ENCODE measurements at places on chromosomes 7 and 10. TPM values are rescaled to one million over a fixed set of nuclear protein-coding genes. Genes with fewer than 3 reads are reported as not detected.

Gene MAGI2
- 24.7 TPM for total RNA-seq

DNA sequence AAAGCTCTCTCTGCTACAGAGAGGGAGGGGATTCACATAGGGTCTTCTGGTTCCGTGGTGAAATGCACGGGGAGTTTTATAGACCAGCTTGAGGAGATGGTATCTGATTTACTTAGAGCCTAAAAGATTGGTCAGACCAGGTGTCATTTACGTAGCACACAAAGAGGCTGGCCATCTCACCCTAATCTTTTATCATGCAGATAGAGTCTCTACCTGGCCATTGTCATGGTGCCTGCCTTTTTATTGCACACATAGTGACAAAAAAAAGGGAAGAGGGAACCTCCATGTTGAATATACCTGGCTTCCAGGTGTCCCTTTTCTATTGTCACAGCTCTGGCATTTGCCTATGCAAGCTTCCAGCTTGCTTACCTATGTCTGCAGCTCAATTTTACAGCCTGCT, 1456.1 kb downstream of the GATA3 start:
- no peak overlapping the region for H3K27ac ChIP-seq
- H3K4me1 ChIP-seq: peaks cover 4% of the 10 kb centered on the region
- no peak overlapping the region for H3K4me3 ChIP-seq
- no peaks in the 10 kb centered on the region for H3K36me3 ChIP-seq
- no peak for DNase-seq
- no peaks in the 10 kb centered on the region for H3K27me3 ChIP-seq

GRCh38 chr10:102072673-102073527, 7.8 kb downstream of the HPS6 start:
- peak; percentile 88 for DNase-seq
- no peaks in the 10 kb centered on the region for H3K4me1 ChIP-seq
- H3K27ac ChIP-seq: no peak overlapping the region
- H3K4me3 ChIP-seq: no peak overlapping the region
- no peaks in the 10 kb centered on the region for H3K27me3 ChIP-seq

- H3K27ac ChIP-seq: no peak overlapping the region
- H3K27me3 ChIP-seq: no peaks in the 10 kb centered on the region
- no peak overlapping the region for H3K4me3 ChIP-seq
- peaks cover 4% of the 10 kb centered on the region for H3K4me1 ChIP-seq
Measured at GRCh38 chr10:112580267-112580666, 133.3 kb downstream of the VTI1A start.

DNA sequence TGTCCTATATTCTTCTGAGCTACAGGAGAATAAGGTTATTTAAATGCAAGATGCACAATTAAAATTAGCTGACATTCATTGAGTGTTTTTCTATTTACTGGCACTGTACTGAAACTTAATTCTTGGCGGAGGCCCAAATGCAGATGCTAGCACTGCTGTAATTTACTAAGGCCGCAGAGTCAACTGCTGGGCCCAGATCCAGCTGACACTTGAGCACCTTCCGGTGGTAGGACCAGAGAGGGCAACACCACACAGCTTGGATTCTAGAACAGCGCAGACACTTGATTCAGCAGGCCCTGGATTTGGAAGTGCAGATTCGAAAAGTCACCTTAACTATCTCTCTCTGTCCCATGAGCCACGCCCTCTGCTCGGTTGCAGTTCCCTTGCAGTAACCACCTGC, 228.6 kb upstream of the TMEM72 start:
- H3K27ac ChIP-seq: no peak overlapping the region
- no peaks in the 10 kb centered on the region for H3K4me1 ChIP-seq
- no peak overlapping the region for H3K4me3 ChIP-seq
- no peaks in the 10 kb centered on the region for H3K27me3 ChIP-seq
- no peaks in the 10 kb centered on the region for H3K36me3 ChIP-seq

DNA sequence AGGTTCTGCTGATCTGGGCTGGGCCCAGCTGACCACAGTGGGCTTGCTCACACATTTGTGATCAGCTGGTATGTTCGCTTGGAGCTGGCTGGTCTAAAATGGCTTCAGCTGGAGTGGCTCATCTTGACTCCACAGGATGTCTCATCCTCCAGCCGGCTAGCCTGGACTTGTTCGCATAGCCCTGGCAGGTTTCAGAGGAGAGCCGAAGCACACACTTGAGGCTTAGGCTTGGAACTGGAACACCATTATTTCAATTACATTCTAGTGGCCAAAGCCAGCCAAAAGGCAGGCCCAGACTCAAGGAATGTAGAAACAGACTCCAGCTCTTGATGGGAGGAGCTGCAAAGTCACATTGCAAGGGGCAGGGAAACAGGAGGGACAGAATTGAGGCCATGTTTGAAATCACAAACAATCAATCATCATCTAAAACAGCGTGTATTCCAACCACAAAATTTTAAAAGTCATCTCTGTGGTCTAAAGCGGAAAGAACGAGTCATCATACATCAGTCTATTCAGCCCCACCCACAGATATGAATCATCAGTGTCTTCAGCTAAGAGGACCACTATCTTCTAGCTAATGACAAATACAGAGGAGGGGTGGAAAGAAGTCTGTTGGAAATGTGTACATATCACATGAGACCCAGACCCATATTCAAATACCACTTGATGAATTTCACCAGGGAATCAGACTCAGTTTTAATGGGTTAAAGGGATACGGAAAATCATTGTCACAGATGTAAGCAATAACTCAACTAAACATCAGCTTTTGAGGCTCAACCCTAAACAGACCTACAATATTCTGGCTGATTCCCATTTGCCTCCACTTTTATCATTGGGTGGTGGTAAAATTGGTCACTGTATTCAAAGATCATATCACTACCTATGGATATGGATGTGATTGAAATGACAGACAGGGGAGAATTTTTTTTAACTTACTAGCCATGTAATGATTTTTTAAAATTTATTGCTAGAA, 139.0 kb upstream of the MKLN1 start:
- H3K27me3 ChIP-seq: no peaks in the 10 kb centered on the region
- no peak for DNase-seq
- no peak overlapping the region for H3K27ac ChIP-seq
- no peak overlapping the region for H3K4me3 ChIP-seq
- no peaks in the 10 kb centered on the region for H3K36me3 ChIP-seq
- no peaks in the 10 kb centered on the region for H3K4me1 ChIP-seq

DNA sequence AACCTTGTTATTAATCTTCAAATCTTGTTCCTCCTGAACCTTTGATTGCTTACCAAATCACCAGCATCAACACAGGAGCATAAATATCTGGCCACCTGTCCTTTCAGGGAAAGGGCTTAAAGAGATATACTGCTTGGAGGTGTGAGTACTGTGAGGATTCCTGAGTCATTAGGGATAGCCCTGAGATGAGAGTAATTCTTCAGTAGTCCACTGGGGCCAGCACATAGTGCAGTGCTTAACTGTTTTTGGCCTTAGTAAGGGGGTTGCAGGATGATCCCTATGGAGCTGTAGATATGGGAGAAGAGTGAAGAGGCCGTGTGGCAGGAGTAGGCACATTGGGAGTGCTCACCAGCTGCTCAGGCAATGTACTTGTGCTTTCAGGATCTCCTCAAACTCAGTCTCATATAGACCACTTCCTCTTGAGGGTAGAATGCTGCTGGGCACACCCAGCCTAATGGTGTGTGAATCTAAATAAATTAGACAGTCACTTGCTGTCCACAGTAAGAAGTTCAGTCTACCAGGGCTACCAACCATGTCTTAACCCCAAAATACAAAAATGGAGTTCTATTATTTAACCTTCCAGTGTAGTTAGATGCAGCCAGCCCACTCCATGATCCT, 26.5 kb upstream of the GPR141 start:
- H3K27ac ChIP-seq: no peak overlapping the region
- H3K4me1 ChIP-seq: no peaks in the 10 kb centered on the region
- H3K36me3 ChIP-seq: no peaks in the 10 kb centered on the region

GRCh38 chr10:117004227-117005025, 561 bp downstream of the SHTN1 start:
- peak overlapping the region; percentile 74 for H3K4me3 ChIP-seq
- H3K4me1 ChIP-seq: no peaks in the 10 kb centered on the region
- DNase-seq: peak; percentile 51
- H3K36me3 ChIP-seq: no peaks in the 10 kb centered on the region
- no peaks in the 10 kb centered on the region for H3K27me3 ChIP-seq

DNA sequence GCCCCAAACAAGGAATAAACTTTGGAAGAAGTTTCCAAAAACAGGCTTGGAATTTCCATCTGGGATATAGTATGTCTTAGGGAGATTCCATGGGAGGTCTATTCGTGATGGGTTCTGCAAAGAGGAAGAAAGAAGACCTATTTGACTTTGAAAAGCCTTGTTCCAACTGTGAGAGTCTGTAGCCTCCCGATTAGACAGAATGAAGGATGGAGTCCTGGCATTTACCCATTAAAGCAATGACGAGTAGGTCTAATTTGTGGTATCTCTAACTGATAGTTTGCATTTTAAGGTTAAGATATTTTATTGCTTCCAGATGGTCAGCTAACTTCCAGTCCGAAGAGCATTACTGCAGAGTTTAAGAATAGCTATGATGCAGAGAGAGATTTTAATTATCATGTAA, 19.5 kb upstream of the GALNT17 start:
- H3K27me3 ChIP-seq: peaks cover 5% of the 10 kb centered on the region
- DNase-seq: no peak
- no peaks in the 10 kb centered on the region for H3K36me3 ChIP-seq
- H3K4me1 ChIP-seq: no peaks in the 10 kb centered on the region

GRCh38 chr10:112288486-112288885, 5.3 kb downstream of the TECTB start:
- no peak for DNase-seq
- H3K27me3 ChIP-seq: no peaks in the 10 kb centered on the region
- no peak overlapping the region for H3K4me3 ChIP-seq
- no peak overlapping the region for H3K27ac ChIP-seq

Gene CDK13
- total RNA-seq: 42.7 TPM

DNA sequence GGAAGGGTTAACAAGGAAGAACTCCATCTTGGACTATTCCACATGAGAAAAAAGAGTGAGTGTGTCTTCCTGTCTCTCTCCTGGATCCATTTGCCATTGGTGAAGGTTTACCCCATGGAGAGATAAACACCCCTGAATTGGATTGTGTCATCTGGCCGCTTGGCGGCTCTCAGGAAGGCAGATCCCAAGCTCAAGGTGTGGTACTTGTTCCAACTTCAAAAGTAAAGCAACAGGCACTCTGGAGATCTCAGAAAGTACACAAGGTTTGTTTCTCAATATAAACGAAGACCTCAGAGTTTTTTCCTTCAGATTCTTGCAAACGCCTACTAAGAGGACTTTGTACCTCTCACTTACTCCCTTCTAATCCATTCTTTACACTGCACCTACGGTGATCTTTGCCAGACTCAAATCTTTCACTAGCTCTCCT, 116.7 kb downstream of the REEP3 start:
- no peaks in the 10 kb centered on the region for H3K27me3 ChIP-seq
- H3K4me1 ChIP-seq: no peaks in the 10 kb centered on the region
- no peak overlapping the region for H3K4me3 ChIP-seq
- H3K36me3 ChIP-seq: no peaks in the 10 kb centered on the region
- no peak for DNase-seq

Gene NPTX2
- total RNA-seq: not detected

Gene FGL2
- total RNA-seq: 0.14 TPM

- H3K4me3 ChIP-seq: no peak overlapping the region
- no peak for DNase-seq
- peaks cover 13% of the 10 kb centered on the region for H3K4me1 ChIP-seq
- no peaks in the 10 kb centered on the region for H3K27me3 ChIP-seq
Measured at GRCh38 chr10:127017541-127018297, 112.5 kb downstream of the DOCK1 start.

Gene CALML5
- not detected for total RNA-seq
